SW480 (cell line): ENCODE measurements at places on chromosomes 3 and 15.
A peak's percentile ranks its signal among the peaks of the same experiment; 100 is the strongest.

DNA sequence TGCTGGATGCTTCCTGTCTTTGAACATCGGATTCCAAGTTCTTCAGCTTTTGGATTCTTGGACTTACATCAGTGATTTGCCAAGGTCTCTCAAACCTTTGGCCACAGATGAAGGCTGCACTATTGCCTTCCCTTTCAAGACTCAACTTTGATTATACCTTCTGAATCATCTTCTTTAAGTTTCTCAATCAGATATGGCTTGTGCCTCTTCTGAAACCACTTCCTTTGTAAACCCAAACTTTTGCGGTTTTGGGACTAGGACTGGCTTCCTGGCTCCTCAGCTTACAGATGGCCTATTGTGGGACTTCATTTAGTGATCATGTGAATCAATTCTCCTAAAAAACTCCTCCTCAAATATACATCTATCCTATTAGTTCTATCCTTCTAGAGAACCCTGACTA is 47.1 kb upstream of the CADPS start:
- peak; percentile 27 for DNase-seq

DNA sequence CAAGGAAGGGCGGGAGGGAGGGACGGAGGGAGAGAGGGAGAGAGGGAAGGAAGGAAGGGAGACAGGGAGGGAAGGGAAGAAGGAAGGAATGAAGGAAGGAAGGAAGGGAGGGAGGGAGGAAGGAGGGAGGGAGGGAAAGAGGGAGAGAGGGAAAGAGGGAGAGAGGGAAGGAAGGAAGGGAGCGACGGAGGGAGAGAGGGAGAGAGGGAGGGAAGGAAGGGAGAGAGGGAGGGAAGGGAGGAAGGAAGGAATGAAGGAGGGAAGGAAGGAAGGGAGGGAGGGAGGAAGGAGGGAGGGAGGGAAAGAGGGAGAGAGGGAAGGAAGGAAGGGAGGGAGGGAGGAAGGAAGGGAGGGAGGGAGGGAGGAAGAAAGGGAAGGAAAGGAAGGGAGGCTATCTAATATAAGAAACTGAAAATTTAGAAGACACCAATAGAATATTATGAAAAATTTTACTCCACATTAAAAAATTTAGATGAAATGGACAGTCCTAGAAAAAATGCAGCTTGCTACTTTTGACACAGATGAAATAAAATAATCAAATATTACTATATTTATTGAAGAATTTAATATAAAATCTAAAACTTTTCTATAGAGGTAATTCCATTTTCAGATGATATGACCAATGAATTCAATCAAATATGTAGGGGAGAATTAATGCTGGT is 280.3 kb upstream of the SLITRK3 start:
- no peak for DNase-seq

DNA sequence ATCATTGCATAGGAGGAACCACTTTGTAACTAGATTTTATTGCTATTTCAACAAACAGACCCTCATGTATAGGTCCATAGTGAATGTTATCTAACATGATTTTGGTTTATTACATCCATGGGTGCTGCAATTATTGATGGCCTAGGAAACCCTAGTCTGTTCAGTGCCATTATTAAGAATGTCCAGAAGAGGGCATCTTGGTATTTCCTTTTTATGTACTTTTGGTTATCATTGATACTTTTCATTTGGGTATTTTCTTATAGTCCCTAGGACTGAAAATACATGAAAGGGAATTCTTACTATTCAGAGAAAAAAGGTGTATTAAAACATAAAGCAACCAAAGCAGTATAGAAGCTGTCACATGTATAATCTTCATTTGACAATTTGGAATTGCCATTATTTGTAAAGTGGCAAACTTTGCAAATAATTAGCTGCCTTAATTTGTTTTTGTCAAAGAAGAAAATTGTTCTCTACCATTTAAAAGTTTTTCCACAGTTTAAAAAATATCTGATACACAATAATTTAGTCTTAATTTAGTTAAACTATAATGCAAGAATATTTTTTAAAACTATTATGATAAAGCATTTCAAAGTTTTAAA is 48.7 kb downstream of the CNOT10 start:
- peak; percentile 53 for DNase-seq

DNA sequence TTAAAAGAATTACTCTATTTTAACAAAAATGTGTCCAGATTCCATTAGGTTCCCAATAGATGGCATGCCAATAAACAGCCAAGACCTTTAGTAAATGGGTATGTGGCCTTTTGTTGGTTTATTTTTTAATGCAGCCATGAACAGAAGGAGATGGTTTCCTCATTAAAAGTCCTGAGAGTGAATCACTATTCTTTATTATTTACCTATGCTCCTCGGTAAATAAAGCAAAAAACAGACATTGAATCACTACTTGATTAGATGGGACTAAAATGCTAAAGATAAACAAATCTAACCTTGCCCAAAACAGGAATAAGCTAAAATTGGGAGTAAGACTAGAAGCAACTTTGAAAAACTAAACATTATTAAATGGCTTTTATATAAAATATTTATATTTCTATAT is 94.2 kb downstream of the TNIK start:
- no peak for DNase-seq

DNA sequence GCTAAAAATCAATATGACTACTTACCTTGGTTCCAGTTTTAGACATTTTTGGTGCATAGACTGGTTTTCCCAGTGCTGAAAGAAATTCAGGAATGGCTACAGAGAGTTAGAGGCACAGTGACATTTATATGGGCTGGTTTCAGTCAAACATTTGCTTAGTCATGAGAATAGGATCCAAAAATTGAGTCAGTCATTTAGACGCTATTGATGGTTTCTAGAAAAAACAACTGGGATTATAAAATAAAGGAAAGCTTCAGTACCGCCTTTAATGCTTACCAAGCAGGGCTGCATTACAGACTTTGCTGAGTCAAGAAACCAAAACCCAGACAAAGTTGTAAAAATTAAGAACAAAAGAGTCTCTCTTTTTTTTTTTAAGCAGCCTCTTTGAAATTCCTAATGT is at the start of gene CRYGS:
Gene CRYGS (minus strand): TSS at position 100 of the 400 bp plus-strand sequence. CDS start 54 bp downstream, at position 46.
- DNase-seq = no peak

DNA sequence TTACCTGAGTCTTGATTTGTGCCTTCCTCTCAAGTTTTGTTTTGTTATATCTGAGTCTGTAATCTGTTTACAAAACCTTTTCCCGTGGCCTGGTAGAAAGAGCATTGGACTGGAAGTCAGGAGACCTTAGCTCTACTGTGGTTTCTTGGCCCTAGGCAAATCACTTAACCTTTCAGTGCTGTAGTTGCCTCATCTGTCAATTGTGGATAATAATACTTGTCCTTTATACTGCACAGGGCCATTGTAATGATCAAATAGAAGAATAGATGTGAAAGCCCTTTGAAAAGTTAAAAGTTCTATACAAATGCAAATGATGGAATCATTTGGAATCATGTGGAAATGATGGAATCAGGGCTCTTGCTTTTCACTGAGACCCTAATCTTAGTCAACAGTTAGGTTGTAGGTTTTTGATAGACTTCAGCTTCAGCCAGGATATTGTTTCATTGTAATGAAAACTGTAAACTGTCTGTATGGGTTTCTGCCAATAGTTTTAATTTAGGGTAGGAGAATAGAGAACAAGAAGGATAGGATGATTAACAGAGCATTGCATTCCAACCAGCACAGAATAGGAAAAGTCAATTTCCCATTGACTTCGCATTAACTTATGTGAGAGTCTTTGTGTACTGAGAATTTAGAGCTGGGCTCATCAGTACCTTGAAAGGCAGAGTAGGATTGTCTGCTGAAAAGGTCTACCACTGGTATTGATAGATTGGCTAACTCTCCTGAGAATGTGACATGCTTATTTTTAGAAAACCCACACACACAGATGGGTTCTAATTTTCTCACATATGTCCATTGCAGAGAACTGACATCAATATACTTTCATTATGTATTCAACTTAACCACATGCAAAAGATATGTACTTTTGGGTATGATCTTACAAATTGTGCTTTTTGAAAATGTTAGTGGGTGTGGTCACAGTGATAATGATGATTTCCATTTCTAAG is 21.8 kb downstream of the MAP2K5 start:
- no peak for DNase-seq

- DNase-seq = no peak
These were observed 4.9 kb downstream of the CHDH start for GRCh38 chr3:53841296-53841695.

DNA sequence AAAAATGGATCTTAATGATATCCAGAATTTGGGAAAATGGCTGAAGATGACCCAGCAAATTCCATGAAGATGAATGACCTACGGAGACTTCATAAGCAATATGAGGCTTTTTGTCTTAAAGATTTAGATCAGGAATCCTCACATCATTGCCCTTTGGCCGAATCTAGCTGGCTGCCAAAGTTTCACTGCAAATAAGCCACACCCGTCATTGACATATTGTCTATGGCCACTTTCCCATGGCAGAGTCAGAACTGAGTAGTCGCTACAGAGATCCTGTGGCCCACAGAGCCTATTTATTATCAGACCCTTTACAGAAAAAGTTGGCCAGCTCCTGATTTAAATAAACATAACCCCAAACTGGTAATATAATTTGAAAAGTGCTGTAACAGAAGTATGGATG is 307.4 kb upstream of the RARB start:
- DNase-seq = no peak

- no peak for DNase-seq
These were observed 4.0 kb downstream of the CLRN1 start for GRCh38 chr3:150968341-150969035.

DNA sequence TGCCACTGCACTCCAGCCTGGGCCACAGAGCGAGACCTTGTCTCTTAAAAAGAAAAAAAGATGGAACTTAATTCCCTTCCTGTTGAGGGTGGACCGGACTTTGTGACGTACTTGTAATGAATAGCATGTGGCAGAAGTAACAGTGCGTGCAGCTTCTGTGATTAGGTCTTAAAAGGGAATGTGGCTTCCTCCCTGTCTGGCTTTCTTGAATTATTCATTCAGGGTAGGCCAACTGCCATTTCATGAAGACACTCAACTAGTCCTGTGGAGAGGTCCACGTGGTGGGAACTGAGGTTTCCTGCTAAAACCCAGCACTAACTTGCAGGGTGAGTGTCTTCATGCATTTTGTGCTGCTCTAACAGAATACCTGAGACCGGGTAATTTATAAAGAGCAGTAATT is 98.9 kb upstream of the PIAS1 start:
- no peak for DNase-seq

GRCh38 chr3:188940573-188940932 is 231.2 kb upstream of the TPRG1 start:
- no peak for DNase-seq

DNA sequence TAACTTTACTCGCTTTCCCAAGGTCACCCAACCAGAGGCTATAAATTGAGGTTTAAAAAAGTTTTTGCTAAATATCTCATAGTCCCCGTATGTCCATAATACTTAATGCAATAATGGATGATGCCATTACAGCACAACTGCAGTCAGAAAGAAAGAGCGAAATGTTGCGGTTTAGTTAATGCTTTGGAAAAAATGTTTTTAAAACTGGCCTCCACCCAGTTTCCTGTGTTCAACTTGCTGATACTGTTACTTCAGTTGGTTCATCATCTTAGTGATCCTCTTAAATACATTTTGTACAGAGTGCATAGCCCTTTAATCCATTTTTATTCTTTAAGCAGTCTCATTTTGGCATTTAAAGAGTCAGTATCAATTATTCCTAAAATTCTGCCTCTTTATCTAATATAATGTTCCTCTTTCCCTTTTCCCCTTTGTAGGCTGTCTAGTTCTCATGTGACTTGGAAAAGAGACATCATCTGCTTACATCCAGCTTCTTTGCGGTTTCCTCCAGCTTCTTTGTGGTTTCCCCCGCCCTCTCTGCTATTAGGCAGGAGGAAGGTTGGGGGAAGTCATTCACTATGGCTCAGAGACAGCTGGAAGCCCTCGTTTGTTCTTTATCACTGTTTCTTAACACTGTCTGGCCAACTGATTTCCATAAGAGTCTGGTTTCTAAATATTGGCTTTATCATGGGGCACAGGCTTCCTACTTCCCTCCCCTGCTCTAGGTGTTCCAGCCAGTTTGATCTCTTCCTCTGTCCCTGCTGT is 154.3 kb downstream of the GOLIM4 start:
- peak; percentile 81 for DNase-seq

- peak; percentile 14 for DNase-seq
These were observed 559 bp upstream of the LRRN1 start for GRCh38 chr3:3798631-3799113.

- no peak for DNase-seq
These were observed 83.9 kb downstream of the PPARG start for GRCh38 chr3:12372741-12373280.

GRCh38 chr3:186909078-186909853 is 21.1 kb upstream of the ST6GAL1 start:
- DNase-seq = peak; percentile 52

DNA sequence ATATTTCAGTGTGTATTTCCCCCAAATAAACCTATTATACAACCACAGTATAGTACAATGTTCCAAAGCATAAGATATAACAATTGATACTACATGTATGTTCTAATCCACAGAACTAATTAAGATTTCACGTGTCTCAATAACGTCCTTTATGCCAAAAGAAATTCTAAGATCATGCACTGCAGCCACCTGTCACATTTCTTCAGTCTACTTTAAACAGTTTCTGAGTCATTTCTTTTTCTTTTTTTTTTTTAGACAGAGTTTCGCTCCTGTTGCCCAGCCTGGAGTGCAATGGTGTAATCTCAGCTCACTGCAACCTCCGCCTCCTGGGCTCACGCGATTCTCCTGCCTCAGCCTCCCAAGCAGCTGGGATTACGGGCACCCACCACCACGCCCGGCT is 190.2 kb downstream of the STAG1 start:
- DNase-seq = no peak

GRCh38 chr3:122754929-122755328 is 38.7 kb downstream of the HSPBAP1 start:
- DNase-seq = peak; percentile 53

DNA sequence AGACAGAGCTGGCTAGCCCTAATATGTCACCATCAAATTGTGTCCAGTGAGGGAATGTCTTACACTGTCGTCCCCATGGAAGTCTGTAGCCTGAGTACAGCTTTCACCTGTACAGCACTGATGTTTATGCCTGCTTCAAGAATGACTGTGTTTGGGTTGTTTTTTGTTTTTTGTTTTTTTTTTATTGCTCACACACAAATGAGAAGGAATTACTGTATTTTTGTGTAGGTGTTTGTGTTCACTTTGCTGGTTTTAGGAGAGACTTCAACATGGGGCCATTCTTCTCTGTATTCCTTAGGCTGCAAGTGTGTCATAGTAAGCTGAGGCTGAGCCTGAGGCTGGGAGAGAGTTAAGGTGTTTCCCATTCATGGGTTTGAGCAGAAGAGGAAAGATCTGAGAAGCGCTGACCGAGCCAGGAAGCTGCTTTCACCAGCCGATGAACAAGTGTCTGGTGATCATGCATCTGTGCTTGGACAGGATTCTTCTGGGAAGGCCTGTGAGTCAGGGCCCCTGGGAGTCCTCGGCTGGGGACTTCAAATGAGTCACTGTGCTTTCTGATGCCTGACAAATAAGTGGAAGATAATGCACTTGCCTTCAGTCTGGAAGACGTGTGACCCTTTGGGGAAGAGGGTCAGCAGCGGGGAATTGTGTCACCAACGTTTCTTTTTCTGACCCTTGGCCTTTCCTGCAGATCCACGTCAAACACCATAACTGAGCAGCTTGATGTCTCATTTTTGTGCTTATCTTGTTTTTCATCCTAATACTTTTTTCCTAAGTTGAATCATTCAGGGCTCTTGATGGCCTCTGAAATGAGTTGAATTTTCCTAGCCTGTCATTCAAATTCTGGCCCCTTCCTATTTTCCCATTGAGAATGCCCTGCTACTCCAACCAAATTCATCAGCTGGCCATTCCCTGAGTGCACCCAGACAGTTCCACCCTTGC is 36.7 kb upstream of the ZBTB38 start:
- peak; percentile 14 for DNase-seq

GRCh38 chr3:9115336-9115735 is 134.1 kb downstream of the SRGAP3 start:
- no peak for DNase-seq

- peak; percentile 1 for DNase-seq
These were observed 16.4 kb downstream of the FSD2 start for GRCh38 chr15:82789491-82789890.
